ENCODE measurements at places on chromosomes 5 and 9.

GRCh38 chr5:41683181-41683580 lies 172.8 kb upstream of the PLCXD3 start:
- no peak for DNase-seq

GRCh38 chr9:134304690-134305089 lies 21.6 kb upstream of the RXRA start:
- DNase-seq = no peak

- DNase-seq = peak; percentile 89
Measured at GRCh38 chr9:120792898-120793765, at the start of gene FBXW2. Gene FBXW2 (minus strand): TSS chr9:120793416. CDS start chr9:120788258, 5,158 bp downstream.

GRCh38 chr5:15555176-15555575 lies 55.2 kb downstream of the FBXL7 start:
- DNase-seq = no peak

- DNase-seq = peak; percentile 44
Measured at GRCh38 chr5:34959323-34959722, 30.0 kb downstream of the DNAJC21 start.

GRCh38 chr5:96024683-96025475 lies 63.2 kb upstream of the ELL2 start:
- DNase-seq = no peak

- no peak for DNase-seq
Measured at GRCh38 chr5:140310434-140310833, 7.5 kb upstream of the PFDN1 start.

DNA sequence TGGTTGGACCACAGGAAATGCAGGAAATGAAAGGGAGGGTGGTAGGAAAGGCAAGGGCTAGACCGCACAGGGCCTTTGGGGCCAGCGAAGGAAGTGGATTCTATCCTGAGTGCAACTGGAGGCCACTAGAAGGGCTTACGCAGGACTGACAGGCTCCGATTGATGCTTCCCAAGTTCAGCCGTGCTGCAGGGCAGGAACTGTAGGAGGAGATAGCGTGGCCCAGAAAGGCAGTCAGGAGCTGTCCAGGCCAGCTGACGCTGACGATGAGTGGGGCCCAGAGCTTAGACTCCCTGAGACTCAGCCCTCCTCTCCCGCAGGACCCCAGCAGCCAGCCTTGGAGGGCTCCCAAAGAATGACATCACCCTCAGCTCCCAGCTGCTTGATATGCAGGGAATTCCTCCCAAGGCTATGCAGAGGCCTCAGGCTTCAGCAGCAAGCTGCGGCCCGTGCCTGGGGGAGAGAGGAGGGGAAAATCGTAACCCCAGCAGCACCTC lies 48.8 kb downstream of the KCNIP1 start:
- DNase-seq = peak; percentile 89

GRCh38 chr5:445591-445990 lies 2.6 kb downstream of the EXOC3 start:
- no peak for DNase-seq

- DNase-seq = no peak
Measured at GRCh38 chr5:66689522-66690220, 93.5 kb downstream of the MAST4 start.

DNA sequence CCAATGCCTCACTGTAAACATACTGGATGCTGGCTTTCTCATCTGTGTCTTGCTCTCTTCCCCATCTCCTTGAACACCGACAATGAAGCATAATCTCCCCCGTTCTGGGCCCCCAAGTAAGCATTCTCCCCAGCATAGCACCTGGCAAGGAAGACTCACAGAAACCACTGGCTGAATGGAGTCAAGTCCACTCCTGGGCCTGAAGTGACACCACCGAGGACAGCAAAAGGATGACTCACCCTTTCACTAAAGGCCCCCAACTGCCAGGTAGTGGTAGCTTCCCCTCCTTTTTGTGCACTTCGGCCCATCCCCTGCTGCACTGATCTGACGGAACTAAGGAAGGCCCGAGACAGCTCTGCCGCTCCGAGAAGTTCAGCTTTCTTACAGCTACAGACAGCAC lies 9.4 kb downstream of the VDAC1 start:
- no peak for DNase-seq

GRCh38 chr5:7625740-7626139 lies 225.2 kb downstream of the CFAP90 start:
- no peak for DNase-seq

GRCh38 chr5:50667023-50667652 lies 701 bp downstream of the PARP8 start:
- no peak for DNase-seq

- no peak for DNase-seq
Measured at GRCh38 chr9:116629634-116630033, 57.5 kb upstream of the TRIM32 start.

DNA sequence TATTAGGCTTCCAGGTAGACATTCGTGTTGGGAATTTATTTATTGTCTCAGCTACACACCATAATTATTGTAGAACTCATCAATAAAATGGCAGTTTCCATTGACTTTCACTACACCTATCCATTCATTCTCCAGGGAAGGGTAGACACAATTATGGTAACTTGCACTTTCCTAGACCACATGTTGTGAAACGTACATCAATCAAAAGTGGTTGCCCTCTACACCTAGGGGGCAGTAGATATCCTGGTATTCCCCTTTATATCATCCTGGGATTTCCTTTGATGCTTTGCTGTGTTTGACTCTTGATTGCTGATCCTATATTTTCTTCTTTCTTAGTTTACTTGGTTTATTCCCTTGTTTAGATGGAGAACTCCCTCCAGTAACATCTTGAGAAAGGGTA lies 47.9 kb downstream of the ADGRV1 start:
- no peak for DNase-seq

GRCh38 chr5:88550736-88551135 lies 282.1 kb upstream of the TMEM161B start:
- no peak for DNase-seq

GRCh38 chr9:6757132-6757455 lies 679 bp upstream of the KDM4C start:
- no peak for DNase-seq

DNA sequence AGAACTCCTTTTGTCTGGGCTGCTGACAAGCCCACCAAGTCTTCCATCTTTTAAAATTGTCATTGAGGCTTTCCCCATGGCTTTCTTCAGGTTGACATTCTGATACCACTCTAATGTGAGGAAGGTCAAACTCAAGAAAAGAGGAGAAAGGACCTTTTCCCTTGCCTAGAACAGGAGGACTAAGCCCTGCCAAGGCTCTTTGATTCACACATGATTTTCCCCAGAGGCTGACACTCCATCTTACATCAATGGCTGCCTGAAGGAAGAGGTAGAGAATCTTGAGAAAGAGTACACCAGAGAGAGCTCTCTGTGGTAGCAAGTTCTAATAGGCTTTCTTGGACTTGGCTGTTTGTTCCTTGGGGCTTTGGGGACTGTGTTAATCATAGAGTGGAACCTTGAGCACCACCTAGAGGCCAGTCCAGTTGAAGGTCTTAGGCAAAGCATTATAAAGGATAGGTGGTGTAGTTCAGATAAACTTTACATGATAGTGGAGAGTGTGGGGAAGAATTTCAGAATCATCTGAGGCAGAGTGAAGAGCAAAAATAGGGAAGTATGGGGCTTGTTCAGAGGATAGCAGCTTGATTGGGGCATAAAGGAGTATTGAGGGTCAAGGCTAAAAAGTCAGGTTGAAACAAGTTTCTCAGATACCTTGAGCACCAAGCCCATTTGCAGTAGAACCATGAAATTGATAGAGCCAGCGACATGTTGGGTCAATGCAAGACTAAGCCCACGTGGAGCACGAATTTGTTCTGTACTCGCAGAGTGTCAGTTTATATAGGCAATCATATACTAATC lies 36.7 kb downstream of the NDFIP1 start:
- DNase-seq = peak; percentile 60

DNA sequence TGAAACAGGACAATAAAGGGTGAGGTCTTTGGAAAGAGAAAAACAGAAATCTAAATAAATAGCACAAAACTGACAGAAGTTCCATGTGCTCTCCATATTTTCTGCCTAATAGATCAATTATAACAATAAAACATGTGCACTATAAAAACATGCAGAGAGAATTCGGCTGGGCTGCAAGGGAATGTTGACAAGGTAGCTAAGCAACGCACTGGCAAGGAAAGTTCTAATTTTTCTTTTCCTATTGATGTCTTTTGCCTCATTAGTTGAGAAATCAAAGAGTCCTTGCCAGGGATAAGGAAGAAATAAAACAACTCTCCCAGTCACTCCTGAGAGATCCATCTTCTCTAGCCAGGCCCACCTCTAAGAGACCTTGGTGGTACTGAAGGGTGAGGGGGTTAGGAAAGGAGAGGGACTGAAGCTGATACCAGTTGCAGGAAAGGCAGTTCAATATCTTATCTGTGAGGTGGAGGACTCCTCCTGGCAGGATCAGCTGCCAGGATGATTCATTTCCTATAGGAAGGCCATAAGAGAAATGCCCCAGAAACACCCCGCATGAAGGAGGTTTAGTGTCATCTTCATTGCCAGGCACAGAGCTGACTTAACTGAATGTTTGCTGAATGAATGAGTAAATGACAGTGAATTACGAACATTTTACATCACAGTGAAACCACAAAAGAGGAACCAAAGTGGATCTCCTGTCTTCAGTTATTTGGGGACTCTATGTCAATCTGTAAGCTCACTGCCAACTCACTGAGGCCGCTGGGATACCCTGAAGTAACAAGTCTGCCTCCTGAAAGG lies 63.7 kb upstream of the IFNK start:
- DNase-seq = peak; percentile 21

DNA sequence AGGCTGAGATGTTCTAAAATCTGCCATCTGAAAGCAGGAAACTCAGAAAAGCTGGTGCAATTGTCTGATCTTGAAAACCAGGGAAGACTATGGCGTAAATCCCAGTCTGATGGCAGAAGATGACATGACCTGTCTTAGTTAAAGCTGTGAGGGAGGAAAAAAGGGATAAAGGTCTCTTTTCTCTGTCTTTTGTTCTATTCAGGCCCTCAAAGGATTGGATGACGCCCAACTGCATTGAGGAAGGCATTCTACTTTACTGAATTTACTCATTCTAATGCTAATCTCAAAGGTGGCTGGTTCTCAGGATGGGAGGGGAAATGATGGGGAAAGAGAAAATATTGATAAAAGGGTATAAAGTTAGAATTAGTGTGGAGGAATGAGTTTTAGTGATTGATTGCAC lies 312.8 kb upstream of the CTNND2 start:
- no peak for DNase-seq

DNA sequence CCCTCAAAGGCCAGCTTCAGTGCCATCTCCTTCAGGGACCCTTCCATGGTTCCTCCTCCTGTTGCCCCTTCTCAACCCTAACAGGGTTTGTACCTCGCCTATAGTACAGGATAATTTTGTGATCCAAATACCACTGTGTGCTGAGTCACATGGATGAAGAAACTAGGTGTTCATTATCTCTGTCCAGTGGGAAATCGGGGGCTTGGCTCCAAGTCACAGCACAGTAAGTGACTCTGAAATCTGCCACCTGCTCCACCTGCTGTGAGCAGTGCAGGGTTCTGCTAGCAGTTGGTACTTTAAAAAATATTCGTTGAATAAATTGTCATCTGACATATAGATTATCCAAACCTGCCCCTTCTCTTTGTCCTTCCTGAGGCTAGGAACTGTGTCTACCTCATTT lies 123.2 kb upstream of the OTULINL start:
- no peak for DNase-seq

GRCh38 chr9:79215821-79216220 lies 355.9 kb upstream of the TLE4 start:
- no peak for DNase-seq

- no peak for DNase-seq
Measured at GRCh38 chr9:121640491-121641223, 10.8 kb upstream of the DAB2IP start.

DNA sequence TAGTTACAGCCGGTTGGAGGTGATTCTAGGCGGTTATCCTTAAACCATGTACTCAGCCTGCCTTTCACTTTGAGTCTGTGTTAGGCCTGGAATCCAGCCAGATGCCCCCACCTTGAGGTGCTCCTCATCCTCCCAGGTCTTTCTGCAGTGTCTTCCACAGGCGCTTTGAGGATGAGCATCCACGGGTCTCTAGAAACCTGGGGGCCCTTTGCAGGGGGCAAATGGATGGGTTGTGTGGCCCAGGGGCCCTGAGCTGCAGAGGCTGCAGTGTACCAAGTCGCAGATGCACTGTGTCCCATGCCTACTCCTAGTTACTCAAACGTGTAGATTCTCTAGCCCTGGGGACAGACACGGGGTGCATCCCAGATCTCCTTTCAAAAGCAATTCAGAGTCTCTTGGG lies 242.1 kb upstream of the IRX1 start:
- no peak for DNase-seq

GRCh38 chr5:158303275-158303674 lies 444.3 kb upstream of the CLINT1 start:
- DNase-seq = no peak

DNA sequence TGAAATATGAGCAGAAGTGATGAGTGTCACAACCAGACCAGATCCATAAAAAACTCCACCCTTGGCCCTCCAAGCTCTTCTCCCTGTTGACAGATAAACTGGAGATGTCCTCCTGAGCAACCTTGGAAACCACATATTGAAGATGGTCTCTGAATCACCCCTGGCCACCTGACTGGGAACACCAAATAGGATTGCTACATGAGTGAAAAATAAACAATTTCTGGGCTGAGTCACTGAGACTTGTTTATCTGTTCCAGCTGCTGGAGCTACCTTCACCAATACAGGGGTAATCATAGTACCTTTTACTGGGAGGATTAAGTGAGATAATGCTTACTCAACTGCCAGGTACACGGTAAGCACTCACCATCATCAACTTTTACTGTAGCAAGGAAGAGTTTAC lies 53.3 kb downstream of the PCA3 start:
- no peak for DNase-seq

- DNase-seq = no peak
Measured at GRCh38 chr5:123871373-123871772, 359.4 kb downstream of the CSNK1G3 start.

DNA sequence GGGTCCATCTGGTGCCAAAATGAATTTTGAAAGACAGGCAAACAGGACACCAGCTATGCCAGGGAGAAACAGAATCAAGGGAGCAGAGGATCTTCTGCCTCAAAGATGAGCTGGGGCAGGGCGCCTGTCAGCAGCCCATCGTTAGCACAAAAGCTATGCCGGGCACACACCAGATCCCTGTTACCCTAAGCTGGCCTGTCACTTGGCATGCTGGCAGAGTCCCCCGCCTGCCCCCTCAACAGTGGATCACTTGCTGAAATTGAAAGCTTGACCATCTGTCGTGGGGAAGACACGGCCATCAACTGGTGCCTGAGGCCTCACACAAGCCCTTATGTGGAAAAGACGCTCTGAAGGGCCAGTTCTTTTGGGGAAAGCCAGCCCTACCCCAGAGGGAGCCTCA lies 256.4 kb downstream of the EBF1 start:
- DNase-seq = no peak

DNA sequence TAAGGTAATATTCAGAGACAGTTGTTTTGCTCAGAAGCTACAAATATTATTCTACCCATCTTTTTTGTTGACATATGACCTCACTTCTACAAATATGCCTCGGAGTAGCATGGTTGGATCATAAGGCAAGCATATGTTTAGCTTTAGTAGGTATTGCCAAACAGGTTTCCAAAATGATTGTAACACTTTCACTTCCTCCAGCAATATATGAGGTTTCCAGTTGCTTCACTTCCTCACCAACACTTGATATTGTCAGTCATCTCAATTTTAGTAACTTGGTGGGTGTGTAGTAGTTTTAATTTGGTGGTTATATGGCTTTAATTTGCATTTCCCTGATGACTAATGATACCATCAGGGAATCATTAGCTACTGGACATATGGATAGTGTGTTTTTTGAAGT lies 46.7 kb downstream of the TNFSF8 start:
- DNase-seq = no peak

- no peak for DNase-seq
Measured at GRCh38 chr9:91040371-91041215, 239.0 kb downstream of the SYK start.

Measured in HTR-8/SVneo (cell line).